ENCODE measurements at places on chromosomes 16 and 17.
A peak's percentile ranks its signal among the peaks of the same experiment; 100 is the strongest.

- DNase-seq = no peak
Observed at GRCh38 chr16:13680021-13680889, 239.7 kb upstream of the ERCC4 start.

DNA sequence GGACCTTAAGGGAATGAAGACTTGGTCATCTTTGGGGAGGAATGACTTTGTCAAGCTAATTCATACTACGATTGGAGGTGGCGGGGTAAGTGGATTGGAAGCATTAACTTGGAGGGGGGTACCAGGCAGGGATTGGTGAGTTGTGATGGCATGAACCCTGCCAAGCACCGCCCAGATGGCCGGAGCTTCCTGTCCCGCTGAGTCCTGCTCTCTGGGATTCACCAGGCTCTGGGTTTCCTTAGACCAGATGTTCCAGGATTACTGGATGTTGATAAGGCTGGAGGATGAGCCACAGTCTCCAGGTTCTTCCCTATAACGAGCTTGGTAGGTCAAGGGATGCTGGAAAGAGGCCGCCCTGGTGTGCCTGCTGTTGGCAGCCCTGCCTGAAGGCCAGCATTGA, 154.9 kb downstream of the SDK2 start:
- DNase-seq = no peak

DNA sequence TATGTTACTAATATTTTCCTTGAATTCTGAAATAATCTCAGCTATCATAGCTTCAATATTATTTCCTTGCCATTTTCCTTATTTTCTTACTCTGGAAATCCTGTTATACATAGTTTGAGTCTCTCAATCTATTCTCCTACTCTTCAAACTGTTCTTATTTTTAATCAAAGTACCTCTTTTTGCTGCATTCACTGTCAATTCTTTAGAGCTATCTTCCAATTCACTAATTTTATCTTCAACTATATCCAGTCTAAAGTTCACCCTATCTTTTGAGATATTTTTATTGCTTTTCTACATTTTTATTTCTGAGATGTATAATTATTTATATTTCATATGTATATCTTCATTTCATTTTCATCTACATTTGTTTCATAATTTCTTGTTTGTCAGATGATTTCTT, 7.3 kb upstream of the XYLT2 start:
- DNase-seq = no peak

- no peak for DNase-seq
Observed at GRCh38 chr17:31522284-31522931, 130.9 kb downstream of the RAB11FIP4 start.

DNA sequence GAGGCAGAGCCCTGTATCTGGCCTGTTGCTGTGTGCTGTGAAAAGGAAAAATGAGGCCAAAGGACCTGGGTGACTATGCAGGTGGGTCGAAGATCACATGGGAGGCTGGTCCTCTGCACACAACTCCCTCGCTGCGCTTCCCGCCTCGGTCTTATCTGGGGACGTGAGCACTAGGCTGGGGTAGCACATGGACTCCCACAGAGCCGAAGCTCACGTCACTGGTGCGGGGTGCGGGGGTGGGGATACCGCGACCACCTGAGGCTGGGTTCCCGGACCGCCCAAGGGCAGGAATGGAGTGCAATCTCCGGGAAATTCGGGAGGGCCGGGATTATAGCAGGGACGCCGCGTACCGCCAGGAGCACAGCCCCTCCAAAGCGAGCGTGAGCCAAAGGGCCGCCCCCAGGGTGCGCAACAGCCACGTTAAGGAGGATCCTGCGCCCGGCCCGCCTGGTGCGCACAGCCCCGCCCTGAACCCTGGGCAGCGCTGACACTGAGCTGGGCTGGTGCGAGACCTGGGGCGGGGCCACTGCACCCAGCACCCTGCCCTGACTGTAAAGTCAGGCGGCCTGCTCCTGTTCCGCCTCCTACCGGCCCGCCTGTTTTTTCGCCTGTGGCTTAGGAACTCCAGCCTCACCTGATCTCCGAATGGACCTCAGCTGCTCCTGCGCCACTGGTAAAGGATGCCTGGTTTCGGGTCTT, 4.8 kb downstream of the MT1A start:
- peak; percentile 71 for DNase-seq

DNA sequence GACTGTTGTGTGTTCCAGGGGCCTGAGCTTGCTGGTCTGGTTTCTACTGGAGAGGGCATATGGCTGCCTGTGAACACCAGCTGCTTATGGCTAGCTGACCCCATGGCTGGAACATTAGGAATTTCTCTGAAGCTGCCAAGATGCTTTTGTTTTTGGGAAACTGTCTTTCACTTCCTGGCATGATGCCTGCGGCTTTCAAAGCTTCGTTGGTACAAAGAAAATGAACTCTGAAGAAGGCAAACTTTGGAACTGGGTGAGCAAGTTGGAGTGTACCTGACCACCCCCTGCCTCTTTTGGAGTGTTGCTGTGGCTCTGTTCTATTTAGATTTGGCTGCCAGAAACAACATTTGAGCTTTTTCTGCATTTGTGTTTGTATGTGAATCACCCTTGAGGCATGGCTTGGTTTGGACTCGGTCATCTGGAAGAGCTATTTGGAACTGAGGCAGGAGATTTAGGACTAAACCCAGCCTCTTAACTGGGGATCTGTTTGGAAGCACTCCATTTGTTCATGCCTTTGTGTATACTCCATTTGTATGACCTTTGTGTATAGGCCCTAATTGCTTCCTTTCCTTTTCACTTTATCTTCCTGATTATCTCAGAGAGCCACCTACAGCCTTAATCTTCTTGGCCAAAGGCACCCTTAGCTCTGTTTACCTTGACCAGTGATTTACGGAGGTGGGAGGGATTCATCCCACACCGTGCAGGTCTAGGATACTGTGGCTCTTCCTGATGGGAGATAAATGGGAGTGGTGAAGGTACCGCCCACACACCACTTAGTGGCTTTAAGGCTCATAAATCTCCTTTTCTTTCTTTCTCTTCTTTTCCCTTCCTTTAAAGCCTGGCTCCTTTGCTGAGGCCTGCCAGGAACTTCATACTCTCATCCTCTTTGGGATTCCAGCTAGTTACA, 7.3 kb upstream of the CPHXL start:
- no peak for DNase-seq

GRCh38 chr16:69253870-69254341, 57.2 kb upstream of the VPS4A start:
- no peak for DNase-seq

DNA sequence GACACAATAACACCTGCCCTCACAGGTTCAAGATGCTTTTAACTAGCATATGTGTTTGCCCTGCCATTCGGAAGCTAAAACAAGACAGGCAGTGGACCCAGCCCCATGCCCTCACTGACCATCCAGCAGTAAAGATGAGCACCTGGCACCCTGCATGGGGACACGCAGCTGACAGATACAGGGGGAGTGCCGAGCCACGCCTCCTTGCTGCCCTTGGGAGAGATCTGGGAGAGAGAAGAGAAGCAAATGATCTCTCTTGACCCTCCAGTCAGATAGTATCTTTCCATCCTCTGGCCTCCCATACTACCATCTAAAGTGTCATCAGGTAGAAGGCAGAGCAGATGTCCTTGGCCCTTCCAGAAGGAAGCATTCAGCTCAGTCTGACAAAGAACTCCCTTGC, 40.6 kb upstream of the MYOCD start:
- DNase-seq = no peak

DNA sequence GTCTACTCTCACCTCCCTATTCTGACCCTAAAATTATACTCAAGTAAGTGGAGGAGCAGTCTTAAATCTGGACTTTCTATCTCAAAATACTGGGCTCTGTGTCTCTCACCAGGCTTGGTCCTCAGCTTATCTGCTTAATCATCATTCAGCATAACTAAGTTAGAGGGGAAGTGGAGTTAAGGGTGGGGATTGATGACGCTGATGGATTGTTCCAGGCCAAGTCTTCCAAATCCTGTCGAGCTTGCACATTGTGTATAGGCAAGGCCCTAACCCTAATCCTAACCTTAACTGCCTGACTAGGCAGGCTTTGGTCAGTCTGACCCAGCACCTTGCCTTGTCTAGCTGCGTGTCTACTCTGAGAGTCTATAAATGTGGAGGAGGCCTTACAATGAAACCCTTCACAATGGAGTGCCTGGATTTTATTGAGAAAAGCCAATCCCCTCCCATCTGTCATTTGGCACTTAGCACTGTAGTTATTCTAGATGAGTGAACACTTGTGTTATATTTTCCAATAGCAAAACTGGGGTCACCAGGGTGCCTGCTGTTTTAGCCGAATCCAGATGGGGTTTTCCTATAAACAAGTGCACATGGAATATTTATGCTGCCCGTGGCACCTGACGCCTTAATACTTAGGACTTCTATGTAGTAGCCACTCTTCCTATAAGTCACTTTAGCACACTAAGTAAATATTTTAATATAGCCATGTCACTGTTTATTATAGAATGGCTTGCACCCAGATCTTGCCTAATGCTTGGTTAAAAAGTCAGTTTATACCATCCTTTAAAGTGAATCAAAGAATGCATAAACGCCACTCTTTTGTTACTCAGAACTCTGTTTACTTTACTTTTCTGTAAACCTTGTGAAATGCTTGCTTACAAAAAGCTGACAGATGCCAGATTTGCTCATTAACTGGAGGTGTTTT, 193.2 kb upstream of the MYOCD start:
- DNase-seq = no peak

DNA sequence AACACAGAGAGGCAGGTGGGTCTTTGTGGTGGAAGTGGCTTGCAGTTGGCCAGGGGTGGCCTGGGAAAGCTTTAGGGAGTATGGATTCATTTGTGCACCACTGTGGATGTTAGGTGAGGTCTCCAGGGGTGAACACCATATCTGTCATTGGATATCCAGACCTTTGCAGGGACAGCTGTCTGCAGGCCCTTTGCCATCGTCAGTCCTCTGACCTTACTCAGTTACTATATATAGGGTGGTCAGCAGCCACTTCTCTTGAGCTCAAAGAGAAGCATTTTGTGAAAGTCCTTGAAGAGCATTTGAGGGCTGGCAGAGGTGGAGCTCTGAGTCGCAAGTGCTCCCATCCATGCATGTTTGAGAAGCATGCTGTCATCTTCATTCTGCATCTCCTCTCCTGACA, 40.4 kb downstream of the TMEM11 start:
- DNase-seq = no peak

GRCh38 chr17:78307887-78308638, 51.8 kb downstream of the SOCS3 start:
- DNase-seq = no peak

DNA sequence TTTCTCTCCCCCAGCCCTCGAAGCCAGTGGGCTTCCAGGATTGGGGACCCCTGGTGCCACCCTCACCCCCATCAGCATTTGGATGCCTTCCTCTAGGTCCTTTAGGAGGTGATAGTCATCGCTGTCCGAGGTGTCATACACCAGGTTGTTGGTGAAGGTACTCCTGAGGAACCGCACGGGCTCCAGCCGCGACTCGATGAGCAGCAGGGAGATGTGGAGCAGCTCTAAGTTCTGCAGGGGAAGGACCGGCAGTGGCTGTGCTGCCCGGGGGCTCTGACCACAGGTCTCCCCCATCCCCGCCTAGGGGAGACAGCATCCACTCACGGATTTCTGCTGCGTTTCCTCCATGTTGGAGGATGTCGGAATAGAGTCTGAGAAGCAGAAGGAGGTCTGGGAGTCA, 962 bp downstream of the CSHL1 start:
- no peak for DNase-seq

GRCh38 chr17:77474292-77474988, 333.7 kb downstream of the SEC14L1 start:
- no peak for DNase-seq

GRCh38 chr16:56551796-56552738, 12.8 kb upstream of the MT4 start:
- DNase-seq = no peak

- DNase-seq = no peak
Observed at GRCh38 chr17:13337151-13337550, 264.6 kb downstream of the HS3ST3A1 start.

GRCh38 chr17:44872131-44872768, 24.6 kb downstream of the HIGD1B start:
- DNase-seq = no peak

DNA sequence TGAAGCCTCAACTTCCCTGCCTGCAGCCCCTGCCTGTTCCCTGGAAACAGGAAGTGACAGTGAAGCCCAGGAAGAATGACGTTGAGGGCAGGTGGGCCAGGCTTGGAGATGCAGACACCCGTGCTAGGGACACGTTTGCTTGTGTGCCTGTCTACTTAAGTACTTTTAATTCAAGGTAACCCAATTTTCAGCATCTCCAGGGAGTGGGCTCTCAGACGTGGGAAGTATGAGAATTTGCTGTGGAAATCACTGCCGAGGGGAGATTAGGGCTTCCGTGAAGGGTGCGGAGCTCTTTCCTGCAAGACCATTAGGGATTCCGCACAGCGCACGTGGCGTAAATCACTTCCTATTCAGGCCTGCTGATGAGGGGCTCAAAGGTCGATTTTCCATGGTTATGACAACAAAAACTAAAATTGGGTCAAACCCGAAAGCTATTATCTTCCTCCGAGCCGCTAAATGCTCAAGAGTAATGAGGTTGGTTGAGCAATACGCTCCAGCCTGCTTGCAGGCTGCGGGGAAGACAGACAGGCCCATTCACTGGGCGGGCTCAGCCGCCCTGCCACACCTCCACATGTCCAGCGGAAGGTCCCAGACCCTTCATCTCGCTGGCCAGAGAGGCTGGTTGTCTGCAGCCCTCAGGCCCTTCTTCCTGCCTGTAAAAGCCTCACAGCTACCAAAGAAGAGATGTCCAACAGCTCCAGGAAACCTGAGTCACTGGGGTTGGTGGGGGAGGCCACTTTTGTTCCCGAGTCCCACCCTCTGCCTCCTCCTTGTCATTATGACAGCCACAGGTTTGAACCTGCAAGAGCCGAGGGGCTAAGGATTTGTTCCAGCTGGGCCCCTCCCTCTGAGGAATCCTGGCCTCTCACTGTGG, 109.9 kb downstream of the RBFOX3 start:
- no peak for DNase-seq

DNA sequence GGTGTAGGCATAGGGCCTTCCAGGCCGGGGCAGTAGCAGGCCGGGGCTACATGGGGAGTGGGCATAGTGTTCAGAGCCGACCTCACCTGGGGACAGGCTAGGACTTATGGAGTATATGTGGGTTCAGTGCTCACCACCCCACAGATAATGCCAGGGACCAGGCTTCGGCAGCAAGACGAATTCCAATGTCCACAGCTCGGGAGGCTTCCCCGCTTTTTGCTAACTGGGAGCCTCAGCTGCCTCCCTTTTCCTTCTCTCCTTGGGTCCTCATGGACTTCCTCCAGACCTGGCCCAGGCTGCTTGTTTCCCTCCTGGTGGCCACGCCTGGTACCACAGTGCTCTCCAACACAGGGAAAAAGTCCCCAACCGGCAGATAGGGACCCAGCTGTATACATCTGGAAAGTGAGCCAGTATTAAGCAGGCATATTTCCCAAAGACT, 20.1 kb upstream of the SLC46A1 start:
- DNase-seq = no peak

DNA sequence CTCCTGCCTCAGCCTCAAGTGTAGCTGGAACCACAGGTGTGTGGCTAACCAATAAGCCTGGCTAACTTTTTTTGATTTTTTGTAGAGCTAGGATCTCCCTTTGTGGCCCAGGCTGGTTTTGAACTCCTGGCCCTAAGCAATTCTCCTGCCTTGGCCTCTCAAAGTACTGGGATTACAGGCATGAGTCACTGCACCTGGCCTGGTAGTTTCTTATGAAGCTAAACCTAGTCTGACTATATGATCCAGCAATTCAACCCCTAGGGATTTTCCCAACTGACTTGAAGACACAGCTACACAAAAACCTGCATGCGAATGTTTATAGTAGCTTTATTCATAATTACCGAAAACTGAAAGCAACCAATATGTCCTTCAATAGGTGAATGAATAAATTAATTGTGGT, 176.2 kb upstream of the IRX3 start:
- no peak for DNase-seq

Data from stimulated activated CD4-positive, alpha-beta T cell treated with anti-CD3 and anti-CD28 coated beads, Interleukin-4, amount 100 ng/mL, for 4 hours (primary cell).